ENCODE measurements at places on chromosomes 7 and 10.

- DNase-seq: no peak
Measured at GRCh38 chr10:26156019-26156418, 60.6 kb upstream of the GAD2 start.

DNA sequence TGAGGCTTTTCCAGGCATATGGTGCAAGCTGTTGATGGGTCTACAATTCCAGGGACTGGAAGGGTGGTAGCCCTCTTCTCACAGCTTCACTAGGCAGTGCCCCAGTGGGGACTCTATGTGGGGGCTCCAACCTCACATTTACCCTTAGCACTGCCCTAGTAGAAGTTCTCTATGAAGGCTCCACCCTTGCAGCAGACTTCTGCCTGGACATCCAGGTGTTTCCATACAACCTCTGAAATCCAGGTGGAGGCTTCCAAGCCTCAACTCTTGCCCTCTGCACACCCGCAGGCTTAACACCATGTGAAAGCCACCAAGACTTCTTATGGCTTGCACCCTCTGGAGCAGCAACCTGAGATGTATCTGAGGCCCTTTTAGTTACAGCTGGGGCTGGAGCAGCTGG is 87.8 kb downstream of the ZNF777 start:
- no peak for DNase-seq

GRCh38 chr10:78552261-78552811 is 516.4 kb upstream of the ZMIZ1 start:
- no peak for DNase-seq

DNA sequence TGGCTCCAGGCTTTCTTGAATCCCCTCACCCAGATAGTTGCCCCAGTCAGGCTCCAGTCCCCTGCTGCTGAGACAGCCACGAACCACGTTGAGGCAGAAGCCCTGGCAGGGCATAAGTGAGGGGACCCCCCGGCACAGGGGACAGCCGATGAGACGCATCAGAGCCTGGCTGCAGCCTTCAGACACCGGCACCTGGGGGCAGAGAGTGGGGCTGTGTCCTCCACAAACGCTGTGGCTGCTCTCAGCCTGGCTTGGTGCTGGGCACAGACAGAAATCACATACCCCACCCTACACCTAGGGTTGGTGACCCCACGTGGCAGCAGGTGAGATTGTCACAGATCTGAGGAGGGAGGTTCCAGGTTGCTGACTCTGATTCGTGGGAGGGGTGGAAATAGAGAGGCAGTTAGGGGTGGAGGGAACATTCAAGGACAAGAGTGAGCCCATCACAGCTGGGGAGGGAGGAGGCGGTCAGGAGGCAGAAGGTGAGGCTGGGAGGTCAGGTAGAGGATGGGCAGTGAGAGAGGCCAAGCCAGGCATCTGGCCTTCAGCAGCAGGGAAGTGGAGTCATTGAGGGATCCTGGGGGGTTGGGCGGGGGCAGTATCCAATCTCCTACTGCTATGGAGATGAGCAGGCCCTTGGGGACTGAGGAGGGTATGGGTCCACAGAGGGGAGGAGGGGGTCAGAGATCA is 3.2 kb downstream of the GPC2 start:
- no peak for DNase-seq
